Right hindlimb (tissue), 1 donor: ENCODE measurements at places on chromosomes 16 and 17.
A peak's percentile ranks its signal among the peaks of the same experiment; 100 is the strongest.

- DNase-seq: peak; percentile 76
Observed at GRCh38 chr17:67779098-67779672, 46.1 kb upstream of the BPTF start.

DNA sequence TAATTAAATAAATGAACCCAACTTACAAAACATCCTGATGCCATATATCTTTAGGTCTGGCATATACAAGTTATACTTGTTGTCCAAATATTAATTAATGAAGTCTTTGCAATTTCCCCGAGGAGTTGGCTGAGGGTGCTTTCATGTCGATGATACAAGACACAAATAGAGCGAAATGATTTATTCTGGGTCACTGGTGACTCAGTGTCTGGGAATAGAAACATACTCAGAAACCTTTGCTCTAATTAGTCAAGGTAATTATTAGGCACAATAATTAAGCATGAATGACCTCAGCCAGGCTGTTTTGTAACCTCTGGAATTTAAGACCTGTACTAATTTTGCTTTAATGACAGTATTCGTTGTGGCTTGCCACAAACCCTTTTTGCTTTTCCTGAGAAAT lies 37.0 kb upstream of the HAPSTR1 start:
- DNase-seq: no peak

- no peak for DNase-seq
Observed at GRCh38 chr16:25157271-25157875, 45.8 kb downstream of the LCMT1 start.

DNA sequence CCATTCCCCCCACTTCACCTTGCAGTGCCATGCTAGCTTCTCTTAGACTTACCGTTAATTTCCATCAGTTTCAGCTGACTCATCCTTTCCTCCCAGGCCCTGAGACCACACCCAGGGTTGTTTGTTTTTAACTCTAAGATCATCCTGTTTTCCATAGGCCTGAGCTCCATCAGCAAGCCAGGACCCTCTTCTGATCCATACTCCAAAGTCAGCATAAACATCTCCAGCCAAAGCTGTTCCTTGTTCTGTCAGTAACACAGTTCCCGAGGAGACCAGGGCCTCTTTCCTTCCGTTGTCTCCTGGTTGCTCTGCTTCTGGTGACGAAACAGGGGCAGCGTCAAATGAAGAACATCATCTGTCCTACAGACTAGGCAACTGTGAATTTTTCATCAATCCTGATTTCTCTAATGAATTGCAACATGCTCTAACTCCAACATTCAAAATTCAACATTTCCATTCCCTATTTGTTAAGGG lies 83.8 kb upstream of the HNF1B start:
- no peak for DNase-seq

GRCh38 chr17:29959658-29960337 lies 18.4 kb downstream of the EFCAB5 start:
- DNase-seq: no peak

DNA sequence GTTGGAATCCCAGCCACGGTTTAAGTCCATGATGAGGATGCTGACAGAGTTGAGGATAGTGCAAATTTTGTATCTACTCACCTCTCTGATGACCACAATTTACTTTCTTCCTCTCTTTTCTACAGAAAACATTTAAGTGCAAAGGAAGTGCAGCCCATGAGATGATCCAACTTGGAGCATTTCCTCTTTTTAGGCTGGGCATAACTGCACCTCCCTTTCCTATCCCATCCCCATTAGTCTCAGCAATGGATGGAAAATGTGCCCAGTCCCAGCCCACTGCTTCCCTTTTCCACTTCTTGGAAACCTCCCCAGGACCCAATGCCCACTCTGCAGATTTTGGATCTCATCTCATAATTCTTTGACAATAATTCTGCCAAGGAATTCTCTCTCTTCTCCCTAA lies 16.6 kb upstream of the CCL8 start:
- DNase-seq: no peak

- no peak for DNase-seq
Observed at GRCh38 chr16:81319221-81319912, 4.6 kb downstream of the GAN start.

DNA sequence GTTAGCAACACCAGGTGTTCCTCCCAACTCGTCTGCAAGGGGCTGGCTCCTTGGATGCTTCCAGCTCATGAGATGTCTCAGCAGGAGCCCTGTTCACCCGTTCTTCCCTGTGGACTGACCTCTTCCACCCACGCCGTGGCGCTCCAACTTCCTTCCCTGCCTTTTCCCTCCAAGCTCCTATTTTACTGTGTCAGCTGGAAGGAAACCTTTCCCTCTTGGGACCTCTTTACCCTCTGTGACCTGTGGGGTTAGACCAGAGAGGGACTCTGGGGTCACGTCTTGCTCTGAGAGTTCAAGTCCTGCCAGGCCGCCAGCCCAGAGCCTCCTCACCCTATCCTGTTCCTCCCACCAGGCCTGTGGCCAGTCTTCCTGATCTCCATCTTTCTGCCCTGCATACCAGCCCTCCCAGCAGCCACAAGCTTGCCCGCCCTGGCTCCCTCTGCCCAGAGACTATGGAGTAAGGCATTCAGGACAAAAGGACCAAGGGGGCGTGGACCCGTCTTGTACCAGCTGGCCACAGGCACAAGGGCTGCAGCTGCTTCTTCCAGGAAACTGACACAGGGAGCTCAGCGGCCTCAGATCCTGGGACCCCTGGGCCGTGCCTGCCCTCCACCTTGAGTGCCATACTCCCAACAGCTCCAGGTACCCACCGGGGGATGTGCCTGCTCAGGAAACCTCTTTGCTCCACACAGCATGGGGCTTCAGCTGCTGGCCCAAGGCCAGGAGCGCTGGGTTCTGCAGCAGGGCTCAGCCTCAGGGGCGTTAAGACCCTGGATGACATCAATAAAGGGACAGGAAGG lies 3.0 kb downstream of the PAQR4 start:
- DNase-seq: no peak

DNA sequence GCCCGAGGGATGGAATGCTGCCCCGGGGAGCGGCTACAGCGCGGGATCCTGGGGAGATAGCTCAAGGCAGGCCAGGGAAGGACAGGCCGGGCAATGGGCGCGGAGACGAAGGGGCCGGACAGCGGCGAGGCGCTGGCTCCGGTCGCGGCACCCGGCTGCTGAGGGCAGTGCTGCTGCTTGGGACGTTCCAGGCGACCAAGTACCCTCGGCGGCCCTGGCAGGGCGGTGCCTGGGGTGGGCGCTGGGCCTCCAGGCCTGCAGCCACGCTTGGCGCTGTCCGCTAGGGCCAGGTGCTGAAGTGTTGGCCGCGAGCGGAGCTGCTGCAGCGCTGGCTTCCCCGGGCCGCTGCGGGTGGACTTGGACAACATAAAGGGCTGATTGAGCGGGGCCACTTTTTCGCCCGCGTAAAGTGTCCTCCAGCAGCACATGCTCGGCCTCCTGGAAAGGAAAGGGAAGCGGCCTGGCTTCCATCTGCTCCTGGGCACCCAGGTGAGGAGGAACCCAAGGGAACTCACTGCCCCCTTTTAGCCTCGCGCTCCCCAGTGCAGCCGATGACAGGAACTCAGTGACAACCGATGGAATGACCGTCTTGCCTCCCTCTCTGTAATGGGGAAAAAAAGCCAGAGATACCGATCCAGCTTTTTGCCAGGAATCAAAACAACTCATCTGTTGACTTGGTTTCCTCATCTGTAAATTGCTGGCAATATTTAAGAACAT lies 23.7 kb downstream of the CLEC3A start:
- peak; percentile 90 for DNase-seq

- DNase-seq: no peak
Observed at GRCh38 chr17:1462164-1463112, 6.4 kb upstream of the CRK start.

DNA sequence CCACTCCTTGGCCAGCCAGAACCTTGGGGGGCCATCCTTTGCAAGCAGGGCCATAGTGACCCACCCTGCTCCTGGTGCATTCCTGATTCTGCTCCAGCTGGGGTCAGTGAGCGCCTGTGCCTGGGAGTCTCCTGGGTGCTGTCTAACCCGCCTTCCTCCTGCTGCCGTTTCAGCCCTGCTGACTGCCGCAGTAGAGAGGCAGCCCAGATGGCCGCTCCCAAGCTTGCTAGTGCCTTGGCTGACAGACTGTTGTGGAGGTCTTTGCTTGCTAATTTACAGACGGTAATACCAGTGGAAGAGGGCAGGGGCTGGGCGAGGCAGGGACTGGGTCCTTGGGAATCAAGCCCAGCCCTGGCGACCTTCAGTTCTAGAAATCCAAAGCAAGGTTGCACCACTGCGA lies 99.6 kb downstream of the SOCS1 start:
- no peak for DNase-seq

DNA sequence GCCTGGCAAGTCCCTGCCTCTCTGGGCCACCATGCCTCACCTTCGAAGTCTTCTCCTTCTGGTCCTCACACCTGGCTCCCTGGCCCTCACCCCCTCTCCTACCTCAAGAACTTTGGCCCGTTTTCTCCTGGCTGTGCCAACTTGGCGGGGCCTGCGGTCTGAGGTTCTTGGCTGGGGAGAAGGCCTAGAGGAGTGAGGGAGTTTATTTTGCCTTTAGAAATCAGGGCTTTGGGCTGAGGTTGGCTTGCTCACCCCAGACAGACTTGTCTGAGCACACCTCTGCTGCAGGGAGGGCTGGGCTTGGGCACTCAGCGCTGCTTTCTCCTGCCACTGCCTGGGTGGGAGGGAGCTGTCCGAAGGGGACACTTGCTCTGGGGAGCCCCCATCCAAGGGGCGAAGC lies 23.3 kb upstream of the TAC4 start:
- no peak for DNase-seq

GRCh38 chr16:78100112-78100467 lies 636 bp downstream of the WWOX start:
- no peak for DNase-seq

GRCh38 chr16:84361546-84361945 lies 6.8 kb upstream of the ATP2C2 start:
- no peak for DNase-seq

GRCh38 chr16:27344721-27345120 lies 30.9 kb downstream of the IL4R start:
- no peak for DNase-seq

- no peak for DNase-seq
Observed at GRCh38 chr16:89026121-89026612, 49.2 kb upstream of the CBFA2T3 start.

DNA sequence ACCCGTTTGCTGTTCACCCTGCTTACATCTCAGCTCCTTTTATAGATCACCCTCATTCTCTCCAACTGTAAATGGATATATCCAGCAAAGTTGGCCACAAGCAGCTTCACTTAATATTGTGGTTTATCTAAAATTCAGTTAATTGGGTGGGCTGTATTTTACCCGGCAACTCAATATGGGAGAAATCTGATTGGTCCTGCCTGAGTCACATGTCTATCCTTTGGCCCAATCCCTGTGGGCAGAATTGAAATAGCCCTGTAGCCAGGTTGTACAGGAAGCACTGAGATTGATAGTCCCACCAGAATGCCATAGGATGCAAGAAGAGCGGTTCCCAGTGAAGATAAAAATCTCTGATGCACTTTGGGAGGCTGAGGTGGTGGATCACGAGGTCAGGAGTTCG lies 73.2 kb downstream of the AIPL1 start:
- no peak for DNase-seq

GRCh38 chr16:67736858-67737257 lies 17.7 kb upstream of the GFOD2 start:
- no peak for DNase-seq

DNA sequence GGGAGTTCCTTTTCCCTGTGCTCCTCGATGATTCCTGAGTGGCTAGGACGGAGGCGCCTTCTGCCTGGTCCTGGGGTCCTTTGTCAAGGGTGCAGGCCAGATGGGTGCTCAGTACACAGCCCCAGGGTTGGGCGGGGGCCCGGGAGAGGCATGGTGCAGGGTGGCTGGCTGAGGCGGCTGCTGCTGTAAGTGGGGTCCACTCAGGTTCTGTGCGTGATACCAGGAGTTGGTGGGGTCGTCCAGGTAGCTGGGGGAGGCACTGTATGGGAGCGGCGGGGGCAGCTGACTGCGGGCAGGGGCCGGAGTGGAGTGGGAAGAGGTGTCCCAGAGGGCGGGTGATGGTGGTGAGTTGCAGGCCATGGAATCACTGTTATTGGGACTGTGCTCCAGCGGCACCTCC lies 3.6 kb downstream of the DLX3 start:
- no peak for DNase-seq

DNA sequence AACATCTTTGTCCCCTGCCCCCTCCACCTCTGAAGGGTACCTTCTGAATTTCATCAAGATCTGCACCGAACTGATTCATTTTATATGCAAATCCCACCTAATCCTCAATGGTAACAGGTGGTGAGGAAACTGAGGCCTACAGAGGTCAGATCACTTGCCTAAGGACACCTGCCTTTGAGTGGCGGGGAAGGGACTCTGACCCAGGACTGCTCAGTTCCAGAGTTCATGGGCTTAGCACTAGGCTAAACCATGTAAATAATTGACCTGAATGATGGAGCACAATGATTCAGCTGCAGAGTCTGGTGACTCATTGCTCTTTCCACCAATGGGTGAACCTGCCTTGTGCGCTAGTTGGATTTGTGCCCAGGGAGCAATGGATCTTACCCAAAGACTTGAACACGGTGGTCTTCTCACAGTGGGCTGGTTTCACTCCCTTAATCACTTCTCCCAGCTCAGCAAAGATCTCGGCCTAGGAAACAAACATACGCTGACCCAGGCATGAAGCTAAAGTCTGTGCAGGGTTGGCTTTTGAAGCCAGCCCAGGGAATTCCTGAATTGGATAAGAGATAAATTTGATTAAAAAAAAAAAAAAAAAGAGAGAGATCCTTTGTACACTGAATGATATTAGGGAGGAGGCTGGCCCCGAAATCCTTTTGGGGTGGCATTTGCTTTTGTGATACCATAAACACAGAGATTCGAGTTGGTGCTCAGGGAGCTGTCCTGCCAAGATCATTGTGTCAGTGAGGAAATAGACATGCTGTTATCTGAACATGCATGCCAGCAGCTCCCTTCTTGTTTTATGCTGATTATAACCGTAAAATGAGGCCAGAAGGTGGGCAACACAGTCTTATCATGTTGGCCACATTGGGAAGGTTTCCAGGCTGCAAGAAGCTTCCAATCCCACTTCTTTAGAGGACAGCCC lies 17.0 kb downstream of the CRYM start:
- DNase-seq: no peak

DNA sequence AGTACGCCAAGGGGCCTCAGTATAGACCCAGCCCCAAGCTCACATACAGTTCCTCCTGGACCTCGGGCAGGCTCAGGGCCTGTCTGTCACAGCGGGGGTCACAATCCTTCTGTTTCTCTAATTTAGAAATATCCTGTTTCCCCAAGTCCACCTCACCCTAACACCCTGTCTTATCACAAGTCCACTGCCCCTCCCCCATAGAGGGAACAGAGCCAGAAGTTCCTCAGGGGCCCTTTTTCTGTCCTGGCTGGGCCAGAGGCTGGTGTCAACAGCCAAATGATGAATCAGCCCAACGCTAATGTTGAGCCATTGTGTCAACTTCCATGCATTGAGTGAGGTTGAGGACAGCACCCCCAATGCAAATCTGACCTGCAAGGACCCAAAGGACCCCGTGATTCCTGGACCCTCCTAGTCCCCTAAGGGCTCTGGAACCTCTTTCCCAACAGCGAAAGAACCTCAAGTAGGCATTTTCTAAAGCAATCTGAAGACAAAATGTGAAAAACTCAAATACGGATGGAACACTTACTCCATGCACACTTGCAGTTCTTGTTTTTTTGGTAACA lies 58.6 kb downstream of the PECAM1 start:
- DNase-seq: no peak

- no peak for DNase-seq
Observed at GRCh38 chr17:67278363-67278762, 33.4 kb upstream of the HELZ start.
